ENCODE measurements at places on chromosomes 13 and 19.

DNA sequence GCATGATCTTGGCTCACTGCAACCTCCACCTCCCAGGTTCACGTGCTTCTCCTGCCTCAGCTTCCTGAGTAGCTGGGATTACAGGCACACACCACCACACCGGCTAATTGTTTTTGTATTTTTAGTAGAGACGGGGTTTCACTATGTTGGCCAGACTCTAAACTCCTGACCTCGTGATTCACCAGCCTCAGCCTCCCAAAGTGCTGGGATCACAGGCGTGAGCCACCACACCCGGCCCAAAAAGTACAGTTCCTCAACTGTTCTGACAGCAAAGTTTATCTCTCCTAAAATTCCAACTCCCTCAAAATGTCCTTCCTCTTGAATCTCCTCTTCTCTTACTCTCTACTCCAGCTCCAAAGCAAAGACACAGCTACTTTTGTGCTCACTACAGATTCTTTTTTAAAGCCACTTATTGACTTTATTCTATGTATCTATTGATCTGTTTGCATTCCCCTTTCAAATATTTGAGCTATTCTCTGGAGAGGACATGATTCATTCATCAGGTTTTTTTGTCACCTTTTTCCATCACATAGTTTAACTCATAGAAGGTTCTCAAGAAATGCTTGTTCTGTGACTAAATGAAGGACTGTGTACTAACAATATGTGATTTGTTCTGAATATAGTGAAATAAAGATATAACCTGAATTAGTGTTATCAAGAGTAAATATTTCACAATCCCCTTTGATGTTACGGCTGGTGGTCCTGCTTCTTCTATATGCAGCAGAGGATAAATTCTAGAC, 142.2 kb downstream of the TBC1D4 start:
- no peak for DNase-seq

- DNase-seq, result no peak
These were observed 250.4 kb downstream of the TSHZ3 start for GRCh38 chr19:31098836-31099235.

DNA sequence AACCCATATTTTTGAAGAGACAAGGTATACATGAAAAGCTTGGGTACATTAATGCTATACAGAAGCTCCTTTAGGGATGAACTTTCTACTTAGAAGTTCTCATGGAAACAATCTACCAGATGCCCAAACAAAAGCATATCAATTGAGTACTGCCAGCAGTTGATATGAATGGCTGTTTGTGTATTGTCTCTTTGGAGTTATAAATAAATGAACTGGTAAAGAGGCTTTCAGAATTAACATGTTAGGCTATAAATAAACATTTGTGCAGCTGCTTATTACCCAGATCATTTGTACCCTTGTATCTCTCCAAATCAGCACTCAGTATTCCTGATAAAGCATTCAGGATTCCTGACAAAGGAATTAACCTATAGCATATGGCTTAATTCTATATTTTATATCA, 418.9 kb downstream of the FGF14 start:
- DNase-seq, result no peak

GRCh38 chr19:38877781-38878574, at the start of gene RINL:
TSS of gene RINL (minus strand) at chr19:38878275. CDS start at chr19:38876742, 1,533 bp downstream.
- DNase-seq, result no peak

GRCh38 chr13:38002606-38003005, 133.0 kb upstream of the TRPC4 start:
- DNase-seq, result no peak

DNA sequence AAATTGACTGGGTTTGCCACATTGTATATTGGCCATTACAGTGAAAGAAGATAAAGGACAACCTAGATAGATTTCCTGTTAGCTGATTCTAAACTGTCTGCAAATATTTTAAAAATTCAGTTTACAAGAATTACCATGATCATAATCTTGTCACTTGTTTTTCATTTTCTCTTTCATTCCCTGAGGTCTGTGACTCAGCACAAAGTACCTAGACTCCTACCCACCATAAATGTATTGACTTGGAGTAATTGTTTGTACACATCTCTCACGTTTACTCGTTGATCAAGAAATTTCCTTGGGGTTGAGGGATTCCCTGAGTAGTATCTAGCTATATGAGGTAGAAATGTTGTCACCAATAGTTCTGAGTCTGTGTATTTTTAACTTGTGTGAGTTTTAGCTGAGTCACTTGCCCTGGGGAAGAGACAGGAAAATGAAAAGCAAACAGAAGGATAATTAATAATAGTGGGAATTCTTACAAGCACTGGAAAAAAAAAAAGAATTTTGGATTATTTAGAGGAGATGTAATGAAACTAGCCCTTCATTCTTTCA, 299.2 kb upstream of the DACH1 start:
- DNase-seq, result peak; percentile 58

GRCh38 chr19:54418030-54418929, 3.0 kb downstream of the TTYH1 start:
- DNase-seq, result peak; percentile 54

- DNase-seq, result no peak
These were observed 123.0 kb downstream of the KDM4B start for GRCh38 chr19:5091684-5092480.

- no peak for DNase-seq
These were observed 110.3 kb downstream of the MIPEP start for GRCh38 chr13:23778879-23779278.

DNA sequence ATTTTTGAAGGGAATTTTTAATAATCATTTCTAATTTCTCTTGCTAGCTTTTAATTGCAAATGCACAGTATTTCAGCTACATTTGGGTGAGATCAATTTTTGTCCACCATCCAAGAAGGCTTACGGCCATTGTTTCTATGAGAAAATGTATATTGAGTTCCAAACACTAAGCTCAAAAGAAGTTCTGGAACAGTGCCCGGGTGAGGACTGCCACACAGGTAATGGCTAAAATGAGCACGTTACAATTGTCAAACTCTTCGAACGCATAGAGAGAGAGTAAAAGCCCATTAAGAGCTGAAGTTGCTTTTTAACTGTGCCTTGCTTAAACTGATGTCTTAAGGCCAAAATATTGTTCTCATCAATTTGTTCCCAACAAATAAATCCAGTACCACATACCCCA, 755.0 kb downstream of the DIAPH3 start:
- no peak for DNase-seq

DNA sequence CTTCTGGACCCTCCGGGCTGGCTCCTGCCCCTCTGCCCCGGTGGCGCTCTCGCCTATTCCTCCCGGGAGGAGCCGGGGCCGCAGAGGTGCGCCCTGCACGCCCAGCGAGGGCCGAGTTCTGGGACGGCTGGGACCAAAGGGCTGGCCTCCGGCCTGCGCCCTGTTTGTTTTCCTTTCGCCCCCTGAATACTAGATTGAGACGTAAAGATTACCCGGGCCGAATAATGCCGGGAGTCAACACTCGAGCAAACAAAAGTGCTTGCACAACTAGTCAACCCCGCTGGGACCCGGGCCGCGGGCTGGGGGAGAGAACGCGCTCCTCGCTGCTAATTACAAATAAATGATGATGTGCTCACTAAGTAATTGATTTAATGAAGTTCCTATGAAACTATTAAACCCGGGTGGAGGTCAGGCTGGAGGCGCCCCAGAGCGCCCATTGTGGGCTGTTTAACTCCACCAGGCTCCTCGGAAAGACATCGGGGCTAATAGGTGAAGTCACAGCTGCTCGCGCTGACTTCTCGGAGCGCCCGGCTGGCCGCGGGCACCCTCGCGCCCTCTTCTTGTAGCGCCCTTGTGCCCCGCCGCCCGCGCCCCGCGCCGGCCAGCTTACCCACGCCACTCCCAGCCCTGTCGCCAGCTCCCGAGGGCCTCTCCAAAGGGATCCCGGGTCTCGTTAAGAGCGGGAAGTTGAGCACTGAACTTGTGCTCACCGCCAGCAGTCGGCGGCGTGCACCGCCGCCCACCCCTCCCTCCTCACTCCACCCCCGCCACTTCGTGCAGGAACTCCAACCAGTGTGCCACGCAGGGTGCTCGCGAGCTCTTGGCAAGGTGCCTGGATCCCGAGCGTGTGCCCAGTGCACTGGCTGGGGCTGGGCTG, 14.9 kb downstream of the ZIC5 start:
- no peak for DNase-seq

- DNase-seq, result no peak
These were observed 14.0 kb upstream of the TMEM86B start for GRCh38 chr19:55242517-55242916.

DNA sequence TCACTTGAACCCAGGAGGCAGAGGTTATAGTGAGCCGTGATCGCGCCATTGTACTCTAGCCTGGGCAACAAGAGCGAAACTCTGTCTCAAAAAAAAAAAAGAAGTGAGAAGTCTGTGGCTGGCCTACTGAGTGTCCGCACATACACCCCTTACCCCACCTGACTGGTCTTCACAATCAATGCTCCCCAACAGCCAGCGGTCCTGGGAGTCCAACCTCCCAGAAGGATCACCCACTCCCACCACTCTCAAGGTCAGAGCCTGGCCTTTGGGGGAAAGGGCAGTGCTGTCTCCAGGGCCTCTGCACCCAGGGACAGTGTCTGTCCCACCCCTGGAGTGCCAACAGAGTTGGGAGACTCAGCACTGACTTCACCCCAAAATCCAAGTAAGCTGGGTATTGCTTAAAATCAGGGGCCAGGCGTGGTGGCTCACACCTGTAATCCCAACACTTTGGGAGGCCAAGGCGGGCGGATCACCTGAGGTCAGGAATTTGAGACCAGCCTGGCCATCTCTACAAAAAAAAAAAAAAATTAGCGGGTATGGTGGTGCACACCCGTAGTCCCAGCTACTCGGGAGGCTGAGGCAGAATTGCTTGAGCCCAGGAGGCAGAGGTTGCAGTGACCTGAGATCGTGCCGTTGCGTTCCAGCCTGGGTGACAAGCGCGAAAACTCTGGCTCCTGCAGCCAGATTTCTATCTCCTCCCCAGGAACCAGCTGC, 2.3 kb upstream of the CD320 start:
- no peak for DNase-seq
